Stimulated activated CD4-positive, alpha-beta T cell treated with anti-CD3 and anti-CD28 coated beads, Interleukin-12 subunit alpha, Interleukin-12 subunit beta, amount 100 ng/mL, for 24 hours (primary cell): ENCODE measurements at places on chromosomes 3 and 15.

- no peak for DNase-seq
Observed at GRCh38 chr15:73792415-73792814, 39.3 kb upstream of the INSYN1 start.

- no peak for DNase-seq
Observed at GRCh38 chr3:13548696-13549622, at the start of gene FBLN2. Gene FBLN2 (plus strand): TSS chr3:13549125. CDS start chr3:13570356, 21,231 bp downstream.

DNA sequence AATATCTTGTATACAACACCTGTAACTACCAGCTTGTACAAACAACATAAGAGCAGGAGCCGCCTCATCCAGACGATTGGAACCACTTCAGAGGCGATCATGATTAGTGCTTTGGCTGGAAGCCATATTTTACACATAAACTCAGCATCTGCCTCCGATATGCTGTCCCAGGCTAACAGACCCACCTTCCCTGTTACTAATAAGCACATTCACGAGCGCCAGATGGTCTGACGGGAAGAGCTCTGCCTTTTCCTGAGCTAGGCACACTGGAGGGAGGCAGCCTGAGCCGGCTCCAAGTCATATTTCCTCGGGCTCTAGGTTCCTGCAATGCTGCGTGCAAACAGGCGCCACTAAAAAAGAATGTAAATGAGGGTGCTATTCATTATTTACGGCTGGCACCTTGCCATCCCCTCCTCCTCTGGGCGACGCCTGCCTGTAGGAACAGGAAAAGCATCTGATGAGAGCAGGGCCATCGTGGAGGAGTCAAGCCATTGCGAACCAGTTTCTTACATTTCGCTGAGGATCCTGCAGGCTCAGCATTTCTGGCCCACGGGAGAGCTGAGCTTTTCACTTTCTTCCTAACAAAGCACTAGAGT is 98.2 kb downstream of the ANXA2 start:
- DNase-seq = no peak

DNA sequence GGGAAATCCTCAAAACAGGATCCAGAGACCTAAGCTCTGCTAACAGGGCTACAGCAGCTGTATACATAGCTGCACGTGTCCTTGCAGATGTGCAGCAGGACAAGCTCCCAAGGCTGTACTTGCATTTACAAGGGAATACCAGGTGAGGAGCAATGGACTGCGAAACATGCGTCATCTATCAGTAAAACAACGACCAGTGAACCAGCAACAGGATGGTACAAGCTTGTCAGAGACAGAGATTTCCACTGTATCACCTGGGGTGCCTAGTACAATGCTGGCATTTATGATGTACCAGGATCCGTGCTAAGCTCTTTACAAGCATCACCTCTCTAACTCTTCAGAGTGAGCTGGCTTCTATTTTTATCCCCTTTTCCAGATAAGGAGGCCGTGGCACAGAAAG is 227.3 kb downstream of the FOXP1 start:
- DNase-seq = no peak

DNA sequence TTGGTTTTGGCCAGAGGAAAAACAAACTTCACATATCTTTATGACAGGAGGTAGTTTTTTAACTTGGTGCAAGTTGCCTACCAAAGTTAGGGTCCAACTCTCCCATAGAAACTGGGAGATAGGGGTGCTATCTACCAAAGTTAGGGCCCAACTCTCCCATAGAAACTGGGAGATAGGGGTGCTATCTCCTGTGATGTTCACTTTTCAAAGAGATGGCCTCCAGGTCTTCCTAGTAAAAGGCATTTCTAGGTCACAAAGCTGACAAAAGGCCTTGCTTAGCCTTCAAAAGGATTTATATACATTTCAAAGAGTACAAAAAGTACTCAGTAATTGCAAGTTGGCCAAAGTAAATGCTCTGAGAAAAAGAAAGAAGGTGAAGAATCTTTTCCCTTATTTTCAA is 27.1 kb downstream of the IL1RAP start:
- DNase-seq = no peak

GRCh38 chr3:100160521-100160920 is 46.2 kb upstream of the FILIP1L start:
- DNase-seq = no peak
